RWPE1 (cell line): ENCODE measurements at places on chromosomes 7 and 10.

DNA sequence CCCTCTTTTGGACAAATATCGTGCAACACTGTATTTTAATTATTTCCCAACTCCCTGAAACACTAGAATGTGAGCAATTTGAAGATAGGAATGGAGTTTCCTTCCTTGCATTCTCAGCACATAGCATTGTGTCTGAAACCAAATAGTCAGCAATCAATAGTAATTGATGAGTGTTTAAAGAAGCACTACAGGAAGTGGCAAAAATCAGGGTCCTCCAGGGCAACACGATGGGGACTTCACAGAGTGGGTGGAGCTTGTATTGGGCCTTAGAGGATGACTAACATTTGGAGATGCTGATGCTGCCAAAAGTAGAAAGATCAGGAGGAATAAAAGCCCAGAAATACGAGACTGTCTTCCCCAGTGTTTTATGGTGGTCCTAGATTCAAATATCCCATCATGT, 94.9 kb downstream of the NPSR1 start:
- DNase-seq, result no peak

DNA sequence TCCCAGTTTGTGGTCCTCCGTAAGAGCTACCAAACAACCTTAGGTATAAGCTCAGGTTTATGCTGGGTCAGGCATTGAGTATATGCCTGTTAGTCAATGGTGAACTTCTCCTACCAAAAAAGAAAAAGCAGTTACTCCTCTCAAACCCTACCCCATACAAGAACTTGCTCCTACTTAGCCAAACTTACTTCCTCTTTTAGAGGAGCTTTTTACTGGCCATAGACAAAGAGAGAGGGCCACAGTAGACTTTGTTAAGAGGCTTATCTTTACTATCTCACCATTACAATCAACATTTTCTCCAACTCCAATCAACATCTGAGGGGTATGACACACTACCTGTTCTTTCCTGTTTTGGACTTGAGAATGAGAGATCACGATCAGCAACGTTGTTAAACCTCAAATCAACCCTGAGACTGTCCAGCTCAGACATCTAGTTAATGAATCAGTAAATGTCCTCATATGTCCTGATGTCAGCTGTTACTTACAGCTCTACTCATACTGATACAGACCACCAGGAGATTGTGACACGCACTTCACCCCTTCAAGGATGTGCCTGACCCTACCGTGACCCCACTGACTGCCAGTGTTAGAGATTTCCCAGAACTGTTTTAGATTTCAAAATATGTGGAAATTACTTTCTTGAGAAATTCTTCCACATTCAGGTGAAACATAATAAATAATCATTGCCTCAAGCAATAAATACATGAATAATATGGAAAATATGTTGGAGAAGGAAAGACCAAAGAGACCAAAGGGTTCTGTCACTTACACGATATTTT, 18.4 kb upstream of the CCDC71L start:
- no peak for DNase-seq

DNA sequence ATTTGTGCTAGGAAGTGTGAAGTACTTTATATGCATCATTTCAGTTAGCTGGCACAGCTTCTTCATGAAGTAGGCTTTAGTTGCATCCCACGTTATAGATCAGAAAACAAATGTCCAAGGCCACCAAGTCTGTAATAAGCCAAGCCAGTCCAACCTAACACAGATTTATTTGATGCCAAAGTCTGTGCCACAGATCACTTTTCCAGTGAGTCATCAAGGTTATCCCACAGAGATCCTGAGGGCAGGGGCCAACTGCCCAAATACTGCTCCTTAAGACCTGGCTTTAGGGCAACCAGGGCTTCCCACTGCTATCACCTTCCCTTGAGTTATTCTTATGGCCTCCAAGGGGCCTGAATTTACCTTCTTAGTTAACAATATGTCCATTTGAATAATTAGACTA, 1340.4 kb downstream of the XPNPEP1 start:
- DNase-seq, result no peak

GRCh38 chr7:138126928-138127327, 50.7 kb downstream of the AKR1D1 start:
- no peak for DNase-seq

DNA sequence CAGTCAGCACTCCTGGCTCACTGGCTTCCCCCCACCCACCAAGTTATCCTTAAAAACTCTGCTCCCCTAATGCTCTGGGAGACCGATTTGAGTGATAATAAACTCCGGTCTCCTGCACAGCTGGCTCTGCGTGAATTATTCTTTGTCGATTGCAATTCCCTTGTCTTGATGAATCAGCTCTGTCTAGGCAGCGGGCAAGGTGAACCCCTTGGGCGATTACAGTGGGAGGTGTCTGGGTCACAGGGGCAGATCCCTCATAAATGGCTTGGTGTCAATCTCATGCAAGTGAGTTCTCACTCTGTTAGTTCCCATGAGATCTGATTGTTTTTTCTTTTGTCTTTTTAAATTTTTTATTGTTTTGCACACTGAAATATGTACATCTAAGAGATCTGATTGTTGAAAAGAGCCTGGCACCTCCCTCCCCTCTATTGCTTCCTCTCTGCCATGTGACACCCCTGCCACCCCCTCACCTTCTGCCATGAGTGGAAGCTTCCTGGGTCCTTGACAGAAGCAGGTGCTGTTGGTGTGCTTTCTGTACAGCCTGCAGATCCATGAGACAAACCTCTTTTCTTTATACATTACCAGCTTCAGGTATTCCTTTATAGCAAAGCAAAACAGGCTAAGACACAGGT, 20.5 kb downstream of the OTUD1 start:
- DNase-seq, result no peak
